Stimulated activated CD4-positive, alpha-beta T cell treated with anti-CD3 and anti-CD28 coated beads, Interleukin-12 subunit alpha, Interleukin-12 subunit beta, amount 100 ng/mL, for 4 hours (primary cell): ENCODE measurements at places on chromosomes 2 and 18.

DNA sequence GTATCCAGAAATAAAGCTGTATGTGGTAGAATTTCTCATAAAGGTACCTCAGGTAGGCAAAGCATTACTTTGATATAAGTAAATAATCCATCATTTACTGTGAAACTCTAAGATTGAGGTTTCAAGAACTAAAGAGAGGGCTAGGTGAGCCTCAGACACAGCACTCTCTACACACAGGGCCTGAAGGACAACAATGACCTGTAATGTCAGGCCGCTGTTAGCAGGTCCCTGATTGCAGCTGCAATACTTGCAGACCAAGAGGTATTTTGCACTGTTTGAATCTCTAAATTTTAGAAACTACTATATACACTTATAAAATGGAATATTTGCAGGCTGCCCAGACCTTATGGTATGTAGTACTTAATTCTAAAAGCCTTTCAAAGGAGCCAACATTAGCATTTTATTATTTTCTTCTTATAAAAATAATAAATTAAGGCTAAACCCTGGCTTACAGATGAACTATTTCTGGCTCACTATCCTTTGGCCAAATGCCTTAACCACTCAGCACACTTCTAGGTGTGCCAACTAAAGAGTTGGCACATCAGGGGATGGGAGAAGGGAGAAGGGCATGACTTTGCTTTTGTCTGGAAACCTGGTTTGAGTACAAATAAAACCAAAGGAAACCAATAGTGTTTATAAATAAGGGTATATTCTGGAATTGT, 66.7 kb upstream of the SLC39A10 start:
- no peak for DNase-seq

DNA sequence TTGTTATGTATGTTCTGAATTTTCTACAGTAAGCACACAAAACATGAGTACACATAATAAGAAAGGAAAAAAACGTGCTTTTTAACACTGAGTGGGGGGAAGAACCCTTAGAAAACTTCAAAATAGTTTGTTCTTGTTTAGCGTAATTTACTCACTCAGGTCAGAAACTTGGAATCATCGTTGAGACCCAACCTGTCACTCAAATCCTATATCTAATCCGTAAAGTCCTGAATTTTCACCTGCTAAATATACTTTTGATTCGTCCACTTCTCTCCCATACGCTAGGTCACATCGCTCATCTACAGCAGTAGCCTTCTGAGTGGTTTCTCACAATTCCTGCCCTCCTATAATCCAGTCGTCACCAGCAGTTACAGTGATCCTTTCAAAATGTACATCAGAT, 767 bp downstream of the TPRKB start:
- DNase-seq = no peak

- no peak for DNase-seq
These were observed 623.5 kb upstream of the DDX18 start for GRCh38 chr2:117190856-117191559.

DNA sequence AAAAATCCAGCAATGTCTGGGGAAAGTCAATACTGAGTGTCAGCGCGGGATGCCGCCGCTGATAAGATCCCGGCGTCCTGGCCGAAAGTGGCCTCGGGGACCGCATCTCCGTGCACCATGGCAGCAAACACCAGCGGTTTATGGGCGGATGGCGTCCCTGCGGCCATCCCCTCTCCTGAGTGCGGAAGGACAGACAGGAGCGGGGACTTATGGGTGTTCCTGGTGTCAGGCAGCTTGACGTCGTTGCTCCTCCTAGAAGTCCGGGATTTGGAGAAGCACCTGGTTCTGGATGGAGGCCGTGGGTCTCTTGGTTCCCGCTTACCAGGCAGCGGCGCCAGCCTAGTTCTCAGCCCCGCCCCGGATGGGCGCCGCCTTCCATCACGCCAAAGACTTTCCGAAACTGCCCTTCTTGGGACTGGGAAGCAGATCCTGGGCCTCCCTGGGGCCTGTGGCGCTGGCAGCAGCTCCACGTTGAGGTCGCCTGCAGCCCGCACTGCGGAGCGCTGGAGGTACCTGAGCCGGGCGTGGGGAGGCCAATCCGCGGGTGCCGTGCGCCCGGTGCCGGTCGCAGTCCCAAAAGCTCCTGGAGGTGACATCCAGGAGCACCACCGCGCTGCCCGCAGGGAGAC, 119.1 kb downstream of the CCDC74A start:
- no peak for DNase-seq

DNA sequence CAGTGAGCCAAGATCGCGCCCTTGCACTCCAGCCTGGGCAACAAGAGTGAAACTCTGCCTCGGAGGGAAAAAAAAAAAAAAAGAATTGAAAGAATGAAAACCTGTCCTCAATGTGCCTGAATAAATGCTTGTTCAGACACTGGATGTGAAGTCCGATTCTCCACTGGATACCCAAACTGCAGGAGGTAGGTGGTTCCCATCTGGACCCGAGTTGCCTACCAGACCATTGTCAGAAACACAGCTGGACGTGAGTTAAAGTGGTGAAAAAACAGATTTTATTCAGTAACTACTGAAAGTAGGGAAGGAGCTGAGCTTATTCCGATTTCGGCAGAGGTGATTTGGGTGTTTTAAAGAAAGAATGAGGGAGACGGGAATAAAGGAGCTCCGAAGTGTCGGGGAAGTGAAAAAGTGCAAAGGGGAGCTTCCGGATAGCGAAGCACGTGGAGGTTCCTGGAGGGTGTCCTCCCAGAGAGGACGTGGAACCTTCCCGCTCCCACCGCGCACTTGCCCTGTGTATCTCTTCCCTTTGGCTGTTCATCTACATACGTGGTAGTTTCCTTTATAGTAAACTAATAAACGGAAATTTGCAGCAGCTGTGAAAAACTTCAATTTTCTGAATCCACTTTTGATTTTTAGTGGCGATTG, 10.4 kb upstream of the ZDBF2 start:
- no peak for DNase-seq
